ENCODE measurements at places on chromosomes 13 and 19.
A peak's percentile ranks its signal among the peaks of the same experiment; 100 is the strongest.

DNA sequence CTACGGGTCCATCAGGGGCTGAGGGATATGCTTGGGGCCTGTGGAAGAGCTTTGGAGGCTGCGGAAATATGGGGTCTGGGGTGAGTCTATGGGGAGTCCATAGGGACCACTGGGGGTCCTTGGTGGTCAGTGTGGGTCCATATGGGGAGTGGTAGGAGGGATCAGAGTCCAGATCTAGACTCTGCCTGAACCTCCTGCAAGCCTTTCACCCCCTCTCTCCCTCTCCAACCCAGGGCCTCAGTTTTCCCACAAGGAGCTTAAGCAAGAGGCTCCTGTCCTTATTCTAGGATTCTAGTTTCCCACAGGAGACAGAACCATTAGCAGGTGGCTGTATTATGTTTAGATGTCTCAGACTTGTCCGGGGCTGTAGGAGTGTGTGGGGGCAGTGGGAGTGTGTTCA lies 161.9 kb upstream of the TSHZ3 start:
- DNase-seq, result no peak

DNA sequence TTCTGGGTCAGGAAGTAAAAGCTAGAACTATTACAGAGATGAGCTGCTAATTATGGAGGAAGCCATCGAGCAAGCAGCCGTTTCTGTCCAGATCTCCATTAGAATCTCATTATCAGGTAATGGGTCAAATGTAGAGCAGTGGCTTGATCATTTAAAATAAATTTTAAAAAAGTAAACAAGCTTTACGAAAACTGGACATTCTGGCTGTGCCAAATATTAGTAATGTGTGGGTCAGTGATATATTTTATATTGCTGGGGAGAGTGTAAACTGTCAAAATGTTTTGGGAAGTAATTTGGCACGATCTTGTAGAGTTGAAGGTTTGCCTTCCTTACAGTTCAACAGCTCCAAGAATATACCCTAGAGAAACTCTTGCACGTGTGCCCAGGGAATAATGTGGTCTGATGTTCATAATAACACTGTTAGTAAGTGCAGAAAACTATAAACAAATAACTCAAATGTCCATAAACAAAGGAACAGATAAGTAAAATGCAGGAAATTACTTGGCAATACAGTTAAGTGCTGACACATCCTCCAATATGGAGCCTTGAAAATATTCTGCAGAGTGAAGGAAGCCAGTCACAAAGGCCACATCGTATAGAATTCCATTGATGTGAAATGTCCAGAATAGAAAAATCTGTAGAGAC lies 127.2 kb upstream of the UBL3 start:
- DNase-seq, result no peak

DNA sequence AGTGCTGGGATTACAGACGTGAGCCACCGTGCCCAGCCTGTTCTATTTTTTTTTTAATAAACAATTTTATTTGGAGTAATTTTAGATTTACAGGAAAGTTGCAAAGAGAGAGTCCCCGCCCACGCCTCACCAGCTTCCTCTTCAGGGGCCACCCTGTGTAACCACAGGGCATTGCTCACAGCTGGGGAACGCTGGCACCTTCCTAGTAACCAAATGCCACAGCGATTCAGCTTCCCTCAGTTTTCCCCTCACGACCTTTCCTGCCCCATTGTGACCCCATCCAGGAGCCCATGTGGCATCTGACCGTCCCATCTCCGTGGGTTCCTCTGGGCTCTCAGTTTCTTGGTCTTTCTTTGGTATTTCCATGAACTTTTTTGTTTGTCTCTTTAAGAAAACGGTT lies 83.9 kb downstream of the GNG7 start:
- DNase-seq, result no peak

DNA sequence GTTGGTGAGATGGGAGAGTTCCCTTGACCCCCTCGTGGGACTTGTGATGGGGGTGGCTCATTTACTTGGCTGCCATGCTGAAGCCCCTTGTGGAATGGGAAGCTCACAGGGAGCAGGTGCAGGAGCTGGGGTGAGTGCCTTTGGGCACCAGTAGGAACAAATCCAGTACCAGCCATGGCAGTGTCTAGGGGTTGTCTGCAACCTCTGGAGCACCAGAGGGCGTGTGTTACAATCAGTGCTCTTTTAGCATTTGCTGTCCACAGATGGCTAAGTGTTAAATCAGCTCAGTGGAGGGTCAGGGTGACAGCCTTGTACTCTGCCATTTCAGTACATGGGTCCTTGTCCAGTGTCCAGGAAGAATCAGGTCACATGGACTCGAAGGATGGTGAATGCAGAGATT lies 75.6 kb downstream of the ATP8A2 start:
- no peak for DNase-seq

DNA sequence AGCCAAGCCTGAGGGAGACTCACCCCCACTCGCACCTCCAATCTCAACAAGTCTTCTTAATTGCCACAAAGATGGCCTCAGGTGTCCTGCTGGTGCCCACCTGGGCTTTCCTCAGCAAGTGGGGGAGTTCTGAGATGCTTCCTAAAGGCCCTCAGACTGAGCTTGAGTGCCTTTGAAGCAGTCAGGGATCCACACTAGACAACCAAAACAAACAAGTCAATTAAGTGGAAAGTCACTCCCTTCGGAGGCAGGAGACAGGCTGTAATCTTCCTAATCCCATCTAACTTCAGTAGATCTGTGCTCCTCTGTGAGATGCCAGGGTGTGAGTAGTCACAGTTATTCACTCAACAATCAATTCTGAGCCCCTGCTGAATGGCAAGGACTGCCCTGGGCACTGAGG lies 68.3 kb upstream of the SERP2 start:
- peak; percentile 62 for DNase-seq

- no peak for DNase-seq
Measured at GRCh38 chr19:33269016-33269415, 33.3 kb downstream of the CEBPA start.

DNA sequence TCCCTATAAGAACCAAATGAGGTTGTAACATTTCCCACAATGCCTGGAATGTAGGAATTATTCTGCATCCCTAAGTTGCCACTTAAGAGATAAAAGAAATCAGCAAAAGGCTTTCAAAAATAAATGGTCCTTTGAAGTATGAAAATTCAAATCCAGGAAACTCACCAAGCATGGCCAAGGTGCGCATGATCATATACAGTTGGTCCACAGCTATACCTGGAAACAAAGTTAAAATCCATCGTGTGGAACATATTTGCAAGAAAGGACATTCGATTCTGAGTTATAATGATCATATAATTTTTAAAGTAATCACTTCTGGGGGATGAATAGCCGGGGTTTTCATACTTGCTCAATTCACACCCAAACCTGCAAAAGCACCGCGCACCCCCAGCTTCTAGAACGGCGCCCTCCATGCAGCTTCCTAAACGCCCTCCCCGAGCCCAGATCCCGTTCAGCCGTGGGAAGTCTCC lies 525 bp downstream of the CARS2 start:
- DNase-seq, result no peak

DNA sequence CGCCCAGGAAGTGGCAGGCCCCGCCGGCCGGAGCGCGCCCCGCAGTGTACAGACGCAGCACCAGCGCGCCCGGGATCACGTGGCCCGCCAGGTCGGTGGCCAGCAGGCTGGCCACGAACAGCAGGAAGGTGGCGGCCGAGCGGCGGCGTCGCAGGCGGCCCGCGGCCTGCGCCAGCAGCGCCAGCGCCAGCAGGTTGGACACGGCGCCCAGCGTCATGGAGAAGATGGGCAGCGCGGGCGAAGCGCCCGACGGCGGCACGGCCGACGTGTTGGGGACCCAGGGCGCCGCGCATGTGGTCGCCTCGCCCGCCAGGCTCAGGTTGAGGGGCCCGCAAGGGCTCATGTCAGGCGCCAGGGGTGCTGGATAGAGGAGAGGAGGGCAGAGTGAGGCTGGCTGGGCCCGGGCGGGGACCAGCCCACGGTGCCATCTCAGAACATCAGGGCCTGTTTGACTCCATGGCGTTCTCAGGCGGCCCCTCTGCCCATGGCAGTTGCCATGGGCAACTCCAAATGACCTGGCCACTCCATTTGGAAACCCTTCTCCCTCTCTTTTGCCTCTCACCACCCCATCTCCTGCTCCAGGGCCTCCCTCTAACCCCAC lies 1.1 kb downstream of the PTGER1 start:
- DNase-seq, result no peak

DNA sequence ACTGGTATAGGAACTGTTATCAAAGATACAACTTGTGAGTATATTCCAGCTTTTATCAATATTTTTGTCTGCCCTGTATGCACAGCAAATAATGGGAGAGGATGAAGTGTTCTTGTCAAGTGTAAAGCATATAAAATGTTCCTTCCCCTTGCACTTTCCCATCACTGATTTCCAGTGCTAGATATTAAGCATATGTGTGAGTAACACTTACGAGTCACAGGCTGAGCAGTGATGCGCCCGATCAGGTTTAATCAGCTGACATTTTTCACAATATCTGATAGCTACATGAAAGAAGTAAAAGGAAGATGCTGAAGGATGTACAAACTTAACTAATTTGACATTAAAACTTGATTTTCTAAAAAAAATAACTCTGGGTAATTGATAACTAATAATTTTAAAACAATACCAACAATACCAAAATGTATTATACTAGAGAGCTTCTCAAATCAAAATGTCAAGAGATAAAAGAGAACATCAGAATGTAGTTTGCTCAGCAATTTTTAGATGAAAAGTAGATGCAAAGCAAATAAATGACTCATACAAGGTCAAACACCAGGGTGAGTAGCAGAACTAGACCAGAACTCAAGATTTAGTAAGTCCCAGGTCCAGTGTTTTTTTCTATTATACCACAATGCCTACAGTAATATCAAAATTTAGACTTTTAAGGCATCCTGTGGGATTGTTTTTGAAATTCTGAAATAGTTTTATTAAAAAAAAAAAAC lies 56.4 kb downstream of the ZDHHC20 start:
- DNase-seq, result no peak

DNA sequence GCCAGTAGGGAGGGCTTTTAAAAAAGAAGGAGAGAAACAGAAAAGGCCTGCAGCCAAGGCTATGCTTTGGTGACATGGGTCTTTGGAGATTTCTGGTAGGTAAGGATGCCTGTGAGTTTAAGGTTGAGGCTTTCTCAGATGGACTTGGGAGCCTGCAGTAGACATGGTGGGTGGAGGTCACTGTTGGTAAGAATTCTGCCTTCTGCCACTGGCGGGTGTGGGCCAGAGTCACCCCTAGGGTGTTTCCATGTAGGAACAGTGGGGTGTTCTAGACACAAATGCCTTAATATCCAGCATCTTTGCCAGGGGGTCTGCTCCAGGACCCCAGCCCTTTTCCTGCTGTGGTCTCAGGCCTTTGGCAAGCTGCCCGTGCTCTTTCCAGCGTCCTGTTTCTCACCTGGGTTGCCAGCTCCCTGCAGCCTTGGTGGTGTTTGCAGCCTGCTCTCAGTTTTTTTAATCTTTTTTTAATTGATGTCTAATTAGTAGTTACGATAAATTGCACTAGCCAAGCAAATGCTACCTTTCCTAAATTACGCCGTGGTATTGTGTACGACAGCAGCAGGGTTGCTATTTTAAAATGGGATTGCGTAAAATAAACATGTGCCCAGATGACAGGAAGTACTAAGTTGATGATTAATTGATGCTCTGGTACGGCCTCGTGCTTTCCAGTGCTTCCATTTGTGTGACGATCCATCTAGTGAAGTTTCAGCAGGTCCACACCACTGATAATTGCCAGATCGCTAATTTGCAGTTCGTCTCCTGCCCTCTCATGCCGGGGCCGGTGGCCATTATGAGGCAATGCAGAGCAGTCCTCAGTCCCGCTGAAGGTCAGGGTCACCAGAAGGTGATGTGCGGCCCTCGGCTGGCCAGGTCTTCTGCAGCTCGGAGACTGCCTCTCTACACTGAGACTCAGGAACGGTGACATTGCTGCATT lies 35.3 kb upstream of the NPAS1 start:
- no peak for DNase-seq

- DNase-seq, result peak; percentile 76
Measured at GRCh38 chr19:38209671-38210457, 14.2 kb downstream of the DPF1 start.

DNA sequence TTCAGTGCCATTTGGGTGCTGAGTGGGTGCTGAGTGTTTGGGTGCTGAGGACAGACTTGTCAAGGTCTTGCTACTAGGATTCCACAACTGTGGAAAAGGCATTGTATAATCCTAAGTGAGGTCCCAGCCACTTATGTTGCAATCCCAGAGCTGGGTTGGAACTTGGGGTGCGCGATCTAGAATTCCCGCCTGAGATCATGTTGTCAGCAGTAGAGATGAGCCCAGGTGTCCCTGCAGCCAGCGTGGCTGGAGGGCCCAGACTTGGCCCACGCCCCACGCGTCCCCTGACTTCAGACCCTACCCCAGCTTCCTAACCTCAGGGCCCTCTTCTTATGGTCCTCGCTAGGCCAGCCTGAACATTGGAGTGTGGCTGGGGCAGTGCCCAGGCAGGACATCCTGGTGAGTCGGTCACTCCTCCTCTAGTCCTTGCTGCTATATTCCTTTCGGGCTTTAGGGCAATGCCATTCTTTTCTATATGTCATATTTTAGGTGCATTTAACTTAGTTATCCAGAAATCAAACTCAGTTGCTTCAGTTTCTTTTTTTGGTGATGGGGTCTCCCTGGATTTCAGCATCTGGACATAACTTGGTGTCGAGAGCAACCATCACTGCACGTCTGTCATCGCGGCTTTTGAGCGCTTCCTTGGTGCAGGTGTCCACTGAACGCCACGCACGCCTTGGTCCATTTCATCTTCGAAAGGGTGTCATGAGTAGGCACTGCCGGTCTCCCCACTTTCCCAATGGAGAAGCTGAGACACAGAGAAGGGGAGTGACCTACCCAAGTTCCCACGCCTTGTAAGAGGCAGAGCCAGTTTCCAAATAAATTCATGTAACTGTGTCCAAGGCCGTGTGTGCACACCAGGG lies 46.4 kb upstream of the F7 start:
- no peak for DNase-seq

GRCh38 chr19:1239796-1240737 lies 1.5 kb upstream of the ATP5F1D start:
- DNase-seq, result peak; percentile 94

GRCh38 chr13:57865600-57866294 lies 234.2 kb downstream of the PCDH17 start:
- no peak for DNase-seq

GRCh38 chr13:98675066-98675465 lies 77.4 kb downstream of the SLC15A1 start:
- DNase-seq, result no peak

- DNase-seq, result no peak
Measured at GRCh38 chr13:27981006-27981708, 7.3 kb downstream of the URAD start.

DNA sequence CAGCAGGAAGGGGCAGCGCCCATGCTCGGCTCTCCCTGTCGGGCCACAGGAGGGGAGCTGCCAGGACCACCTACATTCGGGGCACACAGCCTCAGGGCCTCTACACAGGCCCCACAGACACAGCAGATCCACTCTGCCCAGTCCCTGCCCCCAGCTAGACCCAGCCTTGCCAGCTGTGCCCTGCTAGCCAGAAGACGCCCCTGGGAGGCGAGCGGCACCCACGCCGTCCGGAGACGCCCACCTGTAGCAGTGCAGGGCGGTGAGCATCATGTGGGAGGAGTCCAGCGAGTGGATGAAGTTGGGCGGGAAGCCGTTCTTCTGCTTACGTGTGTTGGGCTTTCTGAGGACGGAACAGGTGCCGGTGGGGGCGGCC lies 15.1 kb downstream of the POLRMT start:
- no peak for DNase-seq
